ENCODE measurements at places on chromosomes 16 and 17. TPM values are rescaled to one million over a fixed set of nuclear protein-coding genes. Genes with fewer than 3 reads are reported as not detected.

DNA sequence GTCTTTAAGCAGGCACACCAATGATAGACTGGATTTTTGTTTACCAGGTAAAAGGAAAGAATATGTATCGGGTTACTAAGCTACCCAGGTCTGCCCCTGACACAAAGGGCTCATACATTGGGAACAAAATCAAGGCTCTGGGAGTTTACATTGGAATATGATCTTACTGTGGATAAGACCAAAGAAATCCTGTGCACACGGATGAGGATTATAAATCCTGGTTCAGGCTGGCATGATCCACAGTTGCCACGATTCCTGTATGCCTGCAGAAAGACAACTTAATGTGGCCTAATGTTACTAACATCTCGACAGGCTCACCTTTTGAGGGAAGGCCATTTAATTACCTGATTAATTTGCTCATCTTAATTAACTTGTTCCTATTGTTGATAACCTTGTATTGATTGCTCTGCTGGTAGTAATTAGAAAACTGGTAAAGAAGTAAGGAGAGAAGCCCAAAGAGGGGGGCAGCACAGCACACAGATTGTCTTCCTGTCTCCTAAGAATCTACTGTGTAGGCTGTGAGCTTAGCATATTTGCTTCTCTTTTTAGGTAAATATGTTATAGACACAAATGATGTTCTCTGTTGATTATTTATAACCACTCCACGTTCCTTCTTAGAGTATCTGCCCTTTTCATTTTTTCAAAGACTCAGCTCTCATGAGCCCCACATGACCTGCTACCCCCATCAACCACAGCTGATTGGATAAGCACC lies 51.0 kb upstream of the TOX3 start:
- peak; percentile 23 for DNase-seq

- DNase-seq, result no peak
Observed at GRCh38 chr16:68088130-68088972, 3.2 kb downstream of the NFATC3 start.

GRCh38 chr17:33261820-33262219 lies 31.3 kb downstream of the ASIC2 start:
- DNase-seq, result no peak

DNA sequence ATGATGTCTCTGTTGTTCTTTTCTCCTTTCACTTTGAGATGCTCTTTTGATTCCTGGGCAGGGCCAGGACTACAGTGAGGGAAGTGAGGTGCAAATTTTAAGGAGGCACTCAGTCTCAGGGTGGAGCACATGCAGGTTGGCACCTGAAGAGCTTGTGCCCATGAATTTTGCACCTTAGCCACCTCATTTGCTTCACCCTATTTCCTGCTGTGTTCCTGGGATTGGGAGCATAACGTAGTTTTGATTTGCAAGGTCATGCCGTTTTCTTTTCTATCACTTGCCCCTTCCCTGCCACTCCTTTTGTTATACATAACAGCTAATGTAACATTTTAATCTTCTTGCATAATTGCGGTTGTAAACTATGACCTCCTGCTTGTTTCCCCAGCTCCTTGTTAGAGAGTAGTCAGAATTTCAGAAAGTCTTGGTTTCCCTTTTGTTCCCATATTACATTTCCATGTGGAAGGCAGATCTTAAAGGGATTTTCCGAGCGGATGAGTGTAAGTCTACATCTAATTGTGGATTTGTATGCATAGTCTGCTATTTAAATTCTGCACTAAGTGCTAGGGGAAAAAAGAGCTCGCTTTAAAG lies 9.8 kb downstream of the PMFBP1 start:
- DNase-seq, result no peak

DNA sequence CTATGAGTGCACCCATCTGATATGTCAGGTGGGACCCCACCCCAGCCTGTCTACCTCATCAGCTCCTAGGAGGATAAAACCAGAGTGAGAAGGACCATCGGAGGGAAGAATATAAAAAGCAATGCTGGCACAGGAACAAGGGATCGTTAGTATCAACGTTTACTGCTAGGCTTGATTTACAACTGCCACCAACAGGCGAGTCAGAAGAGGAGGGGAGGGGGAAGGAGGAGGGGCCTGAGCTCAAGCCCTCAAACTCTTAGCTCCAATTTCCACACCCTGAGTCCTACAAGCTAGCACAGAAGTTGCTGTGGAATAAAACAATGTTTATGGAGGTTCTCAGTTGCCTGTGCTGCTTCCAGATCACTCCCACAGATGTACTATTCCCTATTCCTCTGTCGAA lies 234.5 kb downstream of the C16orf78 start:
- DNase-seq, result peak; percentile 89

DNA sequence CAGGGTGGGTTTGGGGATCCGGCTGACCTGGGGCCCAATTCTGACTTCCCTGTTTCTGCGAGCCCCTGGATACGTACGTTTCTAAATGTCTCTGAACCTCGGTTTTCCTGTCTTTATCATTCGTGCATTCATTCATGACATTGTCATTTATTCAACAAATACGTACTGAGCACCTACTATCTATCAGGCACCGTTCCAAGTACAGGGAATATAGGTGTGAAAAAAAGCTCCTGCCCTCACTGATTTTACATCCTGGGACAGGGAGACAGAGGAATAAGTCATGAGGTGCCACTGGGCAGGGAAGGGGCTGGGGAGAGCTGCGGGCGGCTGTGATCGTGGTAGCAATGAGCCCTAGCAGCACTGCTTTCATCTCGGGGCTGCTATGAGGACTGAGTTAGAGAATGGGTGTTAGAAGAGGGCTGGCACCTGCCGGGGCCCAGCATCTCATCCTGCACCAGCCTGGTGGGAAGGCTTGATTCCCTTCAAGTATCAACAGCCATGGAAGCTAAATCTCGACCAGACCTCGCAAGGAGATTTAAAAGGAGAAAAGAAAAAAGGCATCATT lies 88.3 kb upstream of the DNAH17 start:
- DNase-seq, result no peak

GRCh38 chr16:67163999-67164558 lies 466 bp upstream of the HSF4 start:
- DNase-seq, result no peak

DNA sequence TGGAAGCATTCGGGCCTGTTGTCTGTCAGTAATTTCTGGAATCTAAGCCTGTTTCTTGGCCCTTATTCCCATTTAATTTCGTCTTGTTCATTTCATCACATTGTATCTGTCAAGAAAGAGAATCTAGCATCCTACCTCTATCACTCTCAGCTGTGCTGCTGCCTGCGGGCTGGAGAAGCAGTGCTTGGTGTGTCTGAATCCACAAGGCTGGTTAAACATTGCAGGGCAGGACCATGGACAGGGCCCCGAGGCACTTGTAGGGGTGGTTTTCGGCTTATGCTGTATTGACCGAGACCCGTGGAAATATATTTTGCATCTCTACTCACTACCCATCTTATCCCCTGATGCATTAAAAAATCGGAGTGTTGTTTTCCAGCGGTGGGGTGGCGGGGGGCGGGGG lies 3.1 kb downstream of the RAB11FIP4 start:
- peak; percentile 87 for DNase-seq

DNA sequence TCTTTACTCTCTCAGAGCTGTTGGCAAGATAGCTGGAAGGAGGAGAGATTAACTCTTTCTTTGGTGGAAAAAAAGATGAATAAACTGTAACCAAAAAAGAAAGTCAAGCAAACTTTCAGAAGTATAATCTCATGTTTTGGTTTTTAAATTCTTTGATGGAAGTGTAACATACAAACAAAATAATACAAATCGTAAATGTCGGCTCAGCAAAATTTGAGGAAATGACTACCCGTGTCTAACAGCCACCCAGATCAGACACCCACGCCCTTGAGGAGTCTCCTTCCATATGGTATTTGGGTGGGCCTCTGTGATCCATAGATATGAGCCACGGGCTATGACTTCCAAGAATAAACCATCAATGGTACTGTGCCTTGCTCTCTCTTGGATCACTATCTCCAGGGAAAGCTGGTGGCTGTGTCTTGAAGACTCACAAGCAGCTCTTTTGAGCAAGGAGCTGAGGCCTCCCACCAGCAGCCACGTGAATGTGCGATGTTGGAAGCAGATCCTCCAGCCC lies 9.6 kb upstream of the CD300C start:
- DNase-seq, result no peak

GRCh38 chr17:50559674-50560184 lies 786 bp upstream of the CACNA1G start:
- DNase-seq, result no peak

DNA sequence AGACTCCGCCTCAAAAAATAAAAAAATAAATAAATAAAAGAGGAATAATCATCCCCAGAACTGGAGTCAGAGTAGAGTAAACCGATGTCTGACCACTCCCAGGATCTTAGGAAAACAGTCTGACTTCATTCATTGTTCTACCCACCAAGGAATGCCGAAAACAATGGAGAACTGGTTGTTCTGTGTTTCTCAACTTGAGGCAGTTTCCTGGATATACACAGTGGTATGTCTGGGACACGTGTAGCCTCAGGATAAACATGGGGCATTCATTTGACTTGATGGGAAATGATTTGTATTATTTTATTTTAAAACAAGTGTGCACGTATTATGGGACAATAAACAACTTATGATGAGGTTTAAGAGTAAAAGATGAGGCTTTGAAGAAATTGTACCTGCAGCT lies 32.8 kb upstream of the PAFAH1B1 start:
- DNase-seq, result no peak

GRCh38 chr16:75038036-75038858 lies 39.4 kb downstream of the ZNRF1 start:
- no peak for DNase-seq

DNA sequence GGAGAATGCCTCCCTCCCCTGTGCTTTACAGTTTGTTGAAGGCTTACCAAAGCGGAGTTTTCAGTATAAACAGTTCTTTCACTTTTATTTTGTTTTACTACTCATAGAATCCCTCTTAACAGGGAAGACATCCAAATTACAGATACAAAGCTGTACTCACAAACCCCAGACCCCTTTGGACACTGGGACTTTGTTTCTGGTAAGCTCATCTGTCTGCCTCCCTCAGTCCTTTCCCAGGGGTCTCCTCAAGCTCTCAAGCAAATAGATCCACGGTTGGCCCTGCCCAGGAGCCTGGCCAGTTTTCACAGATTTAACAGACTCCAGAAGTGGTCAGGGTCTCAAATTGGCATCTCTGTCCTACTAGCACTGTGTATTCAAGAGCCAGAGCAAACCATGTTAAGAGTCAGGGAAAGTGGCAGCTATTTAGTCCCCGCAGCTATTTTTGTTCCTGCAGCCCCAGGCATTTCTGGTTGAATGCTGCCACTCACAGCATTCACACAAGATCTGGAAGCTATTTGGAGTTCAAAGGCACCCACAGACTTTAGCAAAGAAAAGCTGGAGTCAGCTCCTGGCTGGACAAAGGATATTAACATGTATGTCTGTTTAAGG lies 54.2 kb downstream of the TMEM100 start:
- DNase-seq, result no peak

C17orf67 gene
- polyA plus RNA-seq, result 1.3 TPM

RPH3AL gene
- 23.1 TPM for polyA plus RNA-seq

SMIM36 gene
- polyA plus RNA-seq, result not detected

MYCBPAP gene
- 1.4 TPM for polyA plus RNA-seq

TNFAIP1 gene
- polyA plus RNA-seq, result 44.6 TPM

Data from renal pelvis (tissue), 12 donors.